ENCODE measurements at places on chromosomes 2 and 18.
A peak's percentile ranks its signal among the peaks of the same experiment; 100 is the strongest.

GRCh38 chr2:222284466-222284865 is 14.3 kb downstream of the PAX3 start:
- no peak for DNase-seq
- no peaks in the 10 kb centered on the region for H3K27me3 ChIP-seq
- H3K4me3 ChIP-seq, result no peak overlapping the region
- no peak overlapping the region for H3K27ac ChIP-seq
- H3K36me3 ChIP-seq, result no peaks in the 10 kb centered on the region
- H3K4me1 ChIP-seq, result no peaks in the 10 kb centered on the region

DNA sequence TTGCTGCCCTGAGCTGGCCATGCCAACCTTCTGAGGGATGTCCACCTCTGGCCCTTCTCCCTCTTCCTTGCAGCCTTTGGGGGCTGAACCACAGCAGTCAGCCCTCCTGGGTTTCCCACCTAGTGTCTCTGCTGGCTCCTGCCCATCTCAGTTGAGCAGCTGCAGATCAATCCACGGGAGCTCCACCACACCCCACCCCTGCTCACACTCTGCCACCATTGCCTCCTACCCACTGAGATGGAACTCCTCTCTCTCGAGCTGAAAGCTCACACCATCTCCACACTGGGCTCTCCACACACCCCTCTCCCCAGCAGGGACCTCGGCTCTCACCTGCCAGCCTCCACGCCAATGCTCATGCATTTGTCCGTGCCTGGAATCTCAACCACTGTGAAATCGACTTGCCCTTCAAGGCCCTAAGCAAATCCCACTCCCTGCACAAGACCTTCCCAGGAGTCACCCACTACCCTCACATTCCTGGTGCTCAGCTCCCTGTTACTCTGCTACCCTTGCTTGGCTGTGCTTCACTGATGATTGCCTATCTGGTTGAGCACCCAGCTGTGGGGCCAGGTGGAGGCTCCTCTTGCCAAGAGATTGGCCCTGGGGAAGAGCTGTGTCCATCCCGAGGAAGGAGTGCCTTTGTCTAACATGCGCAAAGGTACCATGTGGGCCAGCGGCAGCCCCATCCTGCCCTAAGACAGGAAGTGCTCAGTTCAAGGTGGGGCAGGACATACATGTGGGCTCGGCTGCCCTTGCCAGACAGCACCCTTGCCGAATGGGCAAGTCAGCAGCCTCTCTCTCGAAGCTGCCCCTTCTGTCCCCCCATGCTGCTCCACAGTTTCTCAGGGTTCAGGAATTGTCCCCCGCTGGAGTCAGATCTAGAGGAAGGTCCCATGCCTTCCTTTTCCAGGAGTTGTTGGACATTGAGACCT is 208.7 kb downstream of the CYP26B1 start:
- no peaks in the 10 kb centered on the region for H3K4me1 ChIP-seq
- no peak overlapping the region for H3K4me3 ChIP-seq
- H3K27ac ChIP-seq, result no peak overlapping the region
- no peaks in the 10 kb centered on the region for H3K27me3 ChIP-seq
- DNase-seq, result no peak
- H3K36me3 ChIP-seq, result no peaks in the 10 kb centered on the region

DNA sequence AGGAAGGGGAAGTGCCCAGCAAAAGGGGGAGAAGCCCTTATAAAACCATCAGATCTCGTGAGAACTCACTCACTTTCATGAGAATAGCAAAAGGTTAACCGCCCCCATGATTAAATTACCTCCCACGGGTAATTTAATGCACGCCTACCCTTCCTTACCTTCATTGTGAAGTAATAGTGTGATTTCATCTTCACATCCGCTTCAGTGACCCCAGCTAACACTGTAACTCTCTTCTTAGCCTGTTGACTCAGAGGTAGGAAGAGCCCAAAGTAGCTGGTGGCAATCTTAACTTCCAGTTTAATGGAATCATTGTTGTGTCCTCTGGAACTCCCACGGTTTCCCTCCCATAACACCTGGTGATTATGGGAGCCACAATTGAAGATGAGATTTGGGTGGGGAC is 120.5 kb downstream of the GULP1 start:
- H3K4me3 ChIP-seq, result no peak overlapping the region
- no peak overlapping the region for H3K27ac ChIP-seq
- DNase-seq, result no peak
- H3K4me1 ChIP-seq, result no peaks in the 10 kb centered on the region
- no peaks in the 10 kb centered on the region for H3K36me3 ChIP-seq
- H3K27me3 ChIP-seq, result no peaks in the 10 kb centered on the region

- no peaks in the 10 kb centered on the region for H3K4me1 ChIP-seq
- H3K27me3 ChIP-seq, result no peaks in the 10 kb centered on the region
- no peak overlapping the region for H3K4me3 ChIP-seq
- H3K27ac ChIP-seq, result no peak overlapping the region
These were observed 260.4 kb downstream of the METTL4 start for GRCh38 chr18:2310886-2311285.

- H3K36me3 ChIP-seq, result no peaks in the 10 kb centered on the region
- H3K27ac ChIP-seq, result peak overlapping the region; percentile 11
- DNase-seq, result no peak
- no peak overlapping the region for H3K4me3 ChIP-seq
These were observed 15.5 kb downstream of the PPP3R1 start for GRCh38 chr2:68236876-68237275.

GRCh38 chr2:170339322-170339721 is 161.4 kb downstream of the MYO3B start:
- no peak overlapping the region for H3K27ac ChIP-seq
- no peaks in the 10 kb centered on the region for H3K27me3 ChIP-seq
- no peaks in the 10 kb centered on the region for H3K36me3 ChIP-seq
- H3K4me3 ChIP-seq, result no peak overlapping the region

DNA sequence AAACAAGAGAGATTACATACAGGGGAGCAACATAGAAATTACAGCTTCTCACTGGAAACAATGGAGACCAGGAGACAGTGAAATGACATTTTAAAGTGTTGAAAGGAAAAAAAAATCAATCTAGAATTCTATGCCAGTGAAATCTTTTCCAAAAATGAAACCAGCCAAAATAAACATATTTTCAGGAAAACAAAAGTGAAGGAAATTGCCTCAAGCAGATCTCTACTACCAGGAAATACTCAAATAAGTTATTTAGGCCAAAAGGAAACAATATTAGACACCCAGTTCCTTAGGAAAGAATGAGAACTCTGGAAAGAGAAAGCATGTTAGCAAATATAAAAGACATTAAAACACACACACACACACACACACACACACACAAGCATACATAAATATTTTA is 339.9 kb upstream of the NCKAP5 start:
- no peaks in the 10 kb centered on the region for H3K4me1 ChIP-seq
- H3K27me3 ChIP-seq, result no peaks in the 10 kb centered on the region
- H3K27ac ChIP-seq, result no peak overlapping the region
- DNase-seq, result no peak
- H3K36me3 ChIP-seq, result no peaks in the 10 kb centered on the region
- H3K4me3 ChIP-seq, result no peak overlapping the region

- no peak for DNase-seq
- peaks cover 36% of the 10 kb centered on the region for H3K4me1 ChIP-seq
- no peak overlapping the region for H3K4me3 ChIP-seq
- no peaks in the 10 kb centered on the region for H3K27me3 ChIP-seq
- H3K27ac ChIP-seq, result no peak overlapping the region
These were observed 4.1 kb downstream of the NEMP2 start for GRCh38 chr2:190530248-190530900.

- no peak for DNase-seq
- peaks cover 8% of the 10 kb centered on the region for H3K4me1 ChIP-seq
- H3K36me3 ChIP-seq, result no peaks in the 10 kb centered on the region
- no peak overlapping the region for H3K4me3 ChIP-seq
- H3K27me3 ChIP-seq, result no peaks in the 10 kb centered on the region
These were observed 116.0 kb downstream of the DTNB start for GRCh38 chr2:25557179-25558036.

- no peak overlapping the region for H3K4me3 ChIP-seq
- no peaks in the 10 kb centered on the region for H3K4me1 ChIP-seq
- H3K27ac ChIP-seq, result no peak overlapping the region
- no peaks in the 10 kb centered on the region for H3K36me3 ChIP-seq
- DNase-seq, result no peak
- H3K27me3 ChIP-seq, result no peaks in the 10 kb centered on the region
These were observed 110.7 kb upstream of the ZEB2 start for GRCh38 chr2:144630459-144631215.

DNA sequence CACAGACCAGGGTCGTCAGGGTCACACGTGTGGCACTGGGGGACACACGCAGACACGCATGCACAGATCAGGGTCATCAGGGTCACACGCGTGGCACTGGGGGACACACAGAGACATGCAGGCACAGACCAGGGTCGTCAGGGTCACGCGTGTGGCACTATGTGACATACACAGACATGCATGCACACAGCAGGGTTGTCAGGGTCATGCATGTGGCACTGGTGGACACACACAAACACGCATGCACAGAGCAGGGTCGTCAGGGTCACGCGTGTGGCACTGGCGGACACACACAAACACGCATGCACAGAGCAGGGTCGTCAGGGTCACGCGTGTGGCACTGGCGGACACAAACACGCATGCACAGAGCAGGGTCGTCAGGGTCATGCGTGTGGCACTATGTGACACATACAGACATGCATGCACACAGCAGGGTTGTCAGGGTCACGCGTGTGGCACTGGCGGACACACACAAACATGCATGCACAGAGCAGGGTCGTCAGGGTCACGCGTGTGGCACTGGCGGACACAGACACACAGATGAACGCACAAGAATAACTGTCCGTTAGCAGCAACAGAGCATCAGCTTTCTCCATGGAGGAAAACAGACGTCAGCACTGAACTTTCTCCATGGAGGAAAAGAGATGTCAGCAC is 34.9 kb downstream of the HDAC4 start:
- H3K4me1 ChIP-seq, result peaks cover 21% of the 10 kb centered on the region
- H3K36me3 ChIP-seq, result no peaks in the 10 kb centered on the region
- H3K4me3 ChIP-seq, result no peak overlapping the region
- DNase-seq, result no peak
- no peak overlapping the region for H3K27ac ChIP-seq

DNA sequence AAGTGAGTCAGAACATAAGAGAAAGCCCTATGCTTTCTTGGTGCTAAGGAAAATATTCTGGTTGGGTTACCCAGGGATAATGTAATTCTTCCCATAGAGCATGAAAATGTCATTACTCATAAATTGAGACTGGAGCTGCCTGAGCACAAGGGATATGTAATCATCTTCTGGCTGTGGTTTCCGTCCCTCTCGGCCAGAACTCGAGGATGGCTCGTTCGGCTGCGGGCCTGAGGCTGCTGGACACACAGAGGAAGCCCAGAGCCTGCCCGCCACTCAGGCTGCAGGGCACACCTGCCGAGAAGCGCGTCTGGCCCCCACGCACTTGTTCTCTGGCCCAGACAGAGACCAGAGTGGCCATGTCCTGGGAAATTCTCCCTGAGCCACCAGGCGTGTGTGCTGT is 104.9 kb downstream of the ASAP2 start:
- no peak overlapping the region for H3K27ac ChIP-seq
- H3K36me3 ChIP-seq, result no peaks in the 10 kb centered on the region
- H3K4me1 ChIP-seq, result no peaks in the 10 kb centered on the region
- H3K4me3 ChIP-seq, result no peak overlapping the region

All from naive thymus-derived CD4-positive, alpha-beta T cell (primary cell).